Body of pancreas (tissue), 4 donors: ENCODE measurements at places on chromosomes 16 and 17. TPM values are rescaled to one million over a fixed set of nuclear protein-coding genes. Genes with fewer than 3 reads are reported as not detected.

TBC1D3K gene
- total RNA-seq = not detected

DNA sequence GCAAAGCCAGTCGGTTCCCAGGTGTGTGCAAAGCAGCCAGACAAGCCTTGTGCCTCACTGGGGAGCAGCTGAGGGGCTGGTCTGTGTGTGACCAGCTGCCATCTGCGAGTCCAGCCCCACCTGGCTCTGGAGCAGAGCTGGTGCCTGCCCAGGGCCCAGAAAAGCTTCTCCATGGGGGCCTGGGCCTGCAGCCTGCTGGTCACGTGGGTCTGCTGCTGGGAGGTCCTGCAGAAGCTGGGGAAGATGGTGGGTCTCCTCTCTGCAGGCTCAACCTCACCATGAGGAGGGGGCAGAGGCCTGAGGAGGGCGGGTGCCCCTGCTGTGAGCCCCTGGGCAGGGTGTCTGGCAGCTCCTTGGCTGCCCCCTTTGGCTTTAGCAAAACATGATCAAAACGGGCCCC lies 71.9 kb downstream of the ENGASE start:
- no peak for DNase-seq

GRCh38 chr16:5438591-5438990 lies 341.0 kb upstream of the EEF2KMT start:
- no peak for DNase-seq

DNA sequence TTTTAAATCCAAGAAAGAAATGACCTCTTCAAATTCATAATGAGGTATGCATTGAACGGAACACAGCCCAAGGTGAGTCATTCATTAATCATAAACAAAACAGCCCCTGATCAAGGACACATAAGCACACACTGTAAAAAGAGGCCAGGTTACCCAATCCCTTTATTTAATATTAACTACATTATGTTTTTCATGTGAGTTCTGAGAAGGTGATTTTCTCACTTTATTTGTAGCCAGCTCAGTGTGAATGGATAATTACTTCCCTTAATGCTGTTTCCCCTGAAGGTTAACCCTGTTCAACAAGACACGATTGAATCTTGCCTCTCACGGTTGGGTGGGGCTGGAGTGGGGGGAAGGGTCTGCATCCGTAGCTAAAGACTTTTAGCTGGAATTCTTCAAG lies 257.3 kb upstream of the SALL1 start:
- no peak for DNase-seq

ZNF469 gene
- 0.99 TPM for total RNA-seq

MYLK3 gene
- total RNA-seq = not detected

DNA sequence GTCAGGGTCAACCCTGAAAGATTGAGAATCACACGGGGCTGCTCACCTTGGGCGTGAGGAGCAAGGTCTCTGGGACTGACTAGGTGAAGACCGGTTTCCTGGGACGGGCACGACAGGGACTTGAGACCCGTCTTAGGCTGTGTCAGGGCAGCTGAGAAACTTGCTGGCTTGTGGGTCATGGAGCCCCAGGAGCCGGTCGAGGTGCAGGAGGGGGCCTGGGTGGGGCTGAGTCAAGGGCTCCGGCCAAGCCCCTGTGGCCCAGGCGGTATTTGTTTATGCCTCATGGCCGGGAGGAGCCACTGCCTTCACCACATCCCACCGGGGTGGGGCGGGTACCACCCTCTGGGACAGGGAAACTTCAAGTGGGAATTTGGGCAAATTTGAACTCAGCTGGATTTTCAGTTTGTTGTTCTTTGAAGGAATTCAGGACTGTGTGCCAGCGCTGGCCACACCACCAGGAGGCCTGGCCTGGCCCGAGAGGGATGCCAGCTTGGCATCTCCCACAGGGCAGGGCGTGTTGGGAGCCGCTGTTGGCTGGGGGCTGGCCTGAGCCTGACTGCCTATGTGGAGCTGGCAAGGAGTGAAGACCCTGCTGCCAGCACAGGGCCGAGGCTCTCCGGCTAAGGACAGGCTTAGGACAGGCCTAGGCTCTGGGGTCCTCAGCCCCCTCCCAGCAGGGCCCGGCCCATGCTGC lies 116.1 kb downstream of the METRNL start:
- no peak for DNase-seq
